Right ventricle myocardium inferior (tissue), 1 donor: ENCODE measurements at places on chromosomes 5 and 9.

DNA sequence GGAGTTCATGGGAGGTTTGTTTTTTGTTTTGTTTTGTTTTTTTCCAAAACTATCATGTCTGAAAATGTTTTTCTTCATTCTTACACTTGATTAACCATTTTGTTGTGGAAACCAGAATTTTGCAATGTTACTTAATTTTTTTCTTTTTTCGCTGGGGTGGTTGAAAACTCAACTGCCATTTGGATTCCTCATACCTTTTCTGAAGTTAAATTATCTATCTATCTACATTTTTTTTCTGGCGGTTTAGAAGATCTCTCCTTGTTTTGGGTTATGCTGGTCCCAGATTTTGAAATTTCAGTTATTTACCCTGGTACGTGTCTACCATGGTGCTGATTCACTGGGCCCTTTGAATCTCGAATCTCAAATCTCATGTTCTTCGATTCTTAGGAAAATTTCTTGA, 316.2 kb upstream of the SMARCA2 start:
- no peak for DNase-seq

DNA sequence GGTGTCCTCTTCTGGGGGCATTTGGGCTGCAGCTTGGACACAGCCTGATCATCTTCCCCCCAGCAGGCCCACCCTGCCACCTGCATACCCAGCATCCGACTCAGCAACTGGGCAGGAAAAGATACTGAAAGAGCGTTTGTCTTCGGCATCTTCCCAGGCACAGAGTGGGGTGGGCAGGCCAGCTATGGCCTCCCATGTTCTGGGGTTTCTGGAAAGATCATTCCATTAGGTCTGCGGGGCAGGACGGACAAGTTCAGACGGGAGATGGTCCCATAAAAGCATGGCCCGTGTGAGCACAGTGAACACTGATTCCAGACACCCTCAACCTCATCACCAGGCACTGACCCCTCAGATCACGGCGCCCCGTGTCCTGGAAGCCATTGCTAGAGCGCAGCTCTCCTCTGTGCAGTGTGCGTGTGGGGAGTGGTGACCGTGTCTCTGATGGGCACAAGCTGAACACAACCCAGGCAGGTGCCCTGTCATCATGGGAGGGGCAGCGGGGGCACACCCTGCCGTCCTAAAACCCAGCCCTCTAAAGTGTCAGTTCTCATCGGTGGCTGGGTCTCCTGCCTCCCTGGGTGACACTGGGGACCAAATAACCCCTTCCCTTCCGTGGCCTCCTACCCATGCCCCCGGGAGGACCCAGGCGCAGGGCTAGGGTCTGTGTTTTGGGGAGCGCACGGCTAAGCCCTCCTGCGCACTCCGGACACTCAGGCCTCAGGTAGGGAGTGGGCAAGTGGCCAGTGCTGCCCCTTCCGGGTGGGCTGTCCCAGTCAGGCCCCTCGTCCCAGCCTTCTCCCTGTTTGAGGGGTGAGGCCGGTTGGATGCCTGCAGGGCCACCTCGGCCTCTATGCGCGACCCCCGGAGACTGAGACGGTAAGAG, 13.2 kb upstream of the TMEM250 start:
- DNase-seq = no peak

DNA sequence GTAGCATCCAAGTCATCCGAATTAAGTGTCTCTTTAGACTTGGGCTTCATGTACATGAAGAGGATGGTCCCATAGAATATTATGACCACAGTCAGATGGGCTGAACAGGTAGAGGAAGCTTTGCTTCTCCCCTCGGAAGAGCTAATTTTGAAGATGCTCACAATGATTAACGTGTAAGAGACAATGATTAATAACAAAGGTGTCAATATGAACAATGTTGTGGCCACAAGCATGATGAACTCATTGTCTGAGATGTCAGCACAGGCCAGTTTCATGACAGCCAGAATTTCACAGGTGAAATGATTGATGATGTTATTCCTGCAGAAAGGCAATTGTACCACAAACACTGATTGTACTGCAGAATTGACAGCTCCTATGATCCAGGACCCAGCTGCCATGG, 626 bp downstream of the OR13C2 start:
- DNase-seq = no peak

GRCh38 chr5:1666812-1667588, 132.6 kb downstream of the MRPL36 start:
- no peak for DNase-seq

DNA sequence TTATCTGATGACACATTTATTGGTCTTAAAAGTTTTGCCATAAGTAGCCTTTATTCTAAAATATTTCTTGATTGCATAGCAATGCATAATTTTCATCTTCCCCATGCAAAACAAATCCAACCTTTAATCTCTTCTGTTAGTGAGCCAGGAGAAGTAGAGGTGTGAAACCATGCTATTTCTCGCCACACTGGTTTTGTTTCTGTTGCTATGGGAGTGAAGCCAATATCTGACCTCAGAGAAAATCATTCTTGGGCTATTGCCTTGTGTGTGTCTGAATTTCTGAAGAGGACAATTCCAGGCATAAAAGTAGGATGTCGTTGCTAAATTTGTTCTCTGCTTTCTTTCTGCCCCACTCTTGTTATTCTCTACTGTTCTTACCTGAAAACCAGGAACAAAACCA, 183.6 kb downstream of the PTTG1 start:
- DNase-seq = no peak

GRCh38 chr5:57717555-57717954, 234.9 kb upstream of the ACTBL2 start:
- DNase-seq = no peak

DNA sequence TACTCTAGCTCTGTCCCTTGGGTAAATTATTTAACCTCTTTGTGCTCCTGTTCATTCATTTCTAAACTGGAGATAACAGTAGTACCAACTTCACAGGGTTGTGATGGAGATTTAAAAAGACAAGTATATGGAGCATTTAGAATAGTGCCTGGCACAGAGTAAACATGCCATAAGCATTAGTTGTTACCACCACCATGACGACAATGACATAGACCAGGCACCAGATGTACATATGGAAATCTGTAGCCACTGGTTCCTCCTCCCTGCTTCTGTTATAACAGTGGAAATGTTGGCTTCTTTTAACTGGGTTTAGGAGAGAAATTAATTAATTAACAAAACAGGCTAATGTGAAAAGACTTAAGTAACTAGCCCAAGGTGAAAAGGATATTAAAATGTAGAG, 217.5 kb downstream of the DENND1A start:
- no peak for DNase-seq

DNA sequence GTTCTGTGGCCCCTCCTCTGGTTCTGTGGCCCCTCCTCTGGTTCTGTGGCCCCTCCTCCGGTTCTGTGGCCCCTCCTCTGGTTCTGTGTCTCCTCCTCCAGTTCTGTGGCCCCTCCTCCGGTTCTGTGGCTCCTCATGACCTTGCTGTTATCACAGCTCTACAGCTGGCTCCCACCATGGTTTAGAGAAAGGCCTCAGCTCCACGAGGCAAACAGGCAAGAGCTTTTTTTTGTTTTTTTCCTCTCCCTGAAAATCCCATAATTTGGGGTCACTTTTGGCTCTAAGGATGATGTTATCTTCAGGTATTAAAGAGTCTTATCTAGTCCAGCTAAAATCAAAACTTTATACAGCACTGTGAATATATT, 31.8 kb downstream of the C5orf15 start:
- DNase-seq = no peak

DNA sequence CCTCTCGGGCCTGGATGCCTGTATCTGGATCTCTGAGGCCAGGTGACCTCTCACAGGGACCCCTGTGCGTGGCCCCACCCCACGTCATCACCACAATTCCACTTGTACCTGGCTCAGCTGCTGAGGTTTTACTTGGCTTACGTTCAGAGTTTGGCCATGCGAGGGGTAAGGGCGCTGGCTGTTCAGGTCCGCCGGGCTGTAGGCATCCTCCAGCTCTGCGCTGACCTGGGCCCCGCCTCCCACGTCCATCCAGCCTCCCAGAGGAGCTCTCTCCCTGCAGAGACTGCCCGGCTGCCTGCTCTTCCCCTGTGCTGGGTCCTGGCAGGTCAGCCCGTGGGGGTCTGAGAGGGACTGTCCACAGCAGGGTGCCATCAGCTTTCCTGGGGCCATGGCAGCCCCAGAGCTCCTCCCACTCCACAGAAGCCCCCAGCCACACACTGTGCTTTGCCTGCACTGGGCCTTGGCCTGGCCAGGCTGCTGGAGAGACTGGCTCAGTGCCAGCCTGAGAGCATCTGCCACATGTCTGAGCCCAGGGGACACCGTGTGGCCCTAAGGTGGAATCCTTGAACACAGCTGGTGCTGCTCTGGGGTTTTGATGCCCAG, 43.6 kb downstream of the SLC6A3 start:
- DNase-seq = peak; percentile 34

- DNase-seq = no peak
Observed at GRCh38 chr5:53994148-53994547, 316.2 kb downstream of the ARL15 start.

DNA sequence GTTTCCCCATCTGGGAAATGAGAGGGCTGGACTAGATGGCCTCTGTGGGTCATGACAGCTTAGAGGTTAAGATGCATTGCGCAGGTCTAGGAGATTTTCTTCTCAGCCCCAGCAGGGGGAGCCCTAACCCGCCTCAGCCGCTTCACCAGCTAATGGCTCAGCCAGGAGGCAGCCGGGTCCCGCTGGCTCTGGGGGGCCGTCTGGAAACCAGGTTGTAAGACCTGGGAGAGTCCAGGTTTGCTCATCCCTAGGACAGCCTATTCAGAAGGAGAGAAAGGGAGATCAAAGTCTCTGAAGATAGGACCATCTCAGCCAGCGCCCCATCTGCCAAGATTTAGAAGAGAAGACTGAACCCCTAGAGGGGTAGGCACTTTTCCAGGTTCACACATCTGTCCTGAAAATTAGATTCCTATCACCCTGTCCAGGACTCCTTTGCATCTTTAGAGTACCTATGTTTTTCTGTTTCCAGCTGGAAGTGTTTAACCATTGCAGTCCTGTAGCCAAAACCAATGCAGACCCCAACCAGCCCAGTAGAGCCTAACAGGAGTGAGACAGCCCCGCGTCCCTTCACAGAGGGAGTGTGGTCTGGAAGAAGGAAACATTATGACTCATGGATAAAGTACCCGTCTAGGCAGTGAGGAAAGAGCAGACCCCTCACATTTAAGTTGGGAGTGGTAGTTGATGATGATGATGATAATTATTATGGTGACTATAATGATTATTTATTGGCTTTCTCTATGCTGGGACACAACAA, 27.5 kb downstream of the SPARC start:
- DNase-seq = peak; percentile 88
